ENCODE measurements at places on chromosomes 1 and 21.

- no peak for DNase-seq
Measured at GRCh38 chr1:162873671-162874666, 13.0 kb upstream of the CCDC190 start.

DNA sequence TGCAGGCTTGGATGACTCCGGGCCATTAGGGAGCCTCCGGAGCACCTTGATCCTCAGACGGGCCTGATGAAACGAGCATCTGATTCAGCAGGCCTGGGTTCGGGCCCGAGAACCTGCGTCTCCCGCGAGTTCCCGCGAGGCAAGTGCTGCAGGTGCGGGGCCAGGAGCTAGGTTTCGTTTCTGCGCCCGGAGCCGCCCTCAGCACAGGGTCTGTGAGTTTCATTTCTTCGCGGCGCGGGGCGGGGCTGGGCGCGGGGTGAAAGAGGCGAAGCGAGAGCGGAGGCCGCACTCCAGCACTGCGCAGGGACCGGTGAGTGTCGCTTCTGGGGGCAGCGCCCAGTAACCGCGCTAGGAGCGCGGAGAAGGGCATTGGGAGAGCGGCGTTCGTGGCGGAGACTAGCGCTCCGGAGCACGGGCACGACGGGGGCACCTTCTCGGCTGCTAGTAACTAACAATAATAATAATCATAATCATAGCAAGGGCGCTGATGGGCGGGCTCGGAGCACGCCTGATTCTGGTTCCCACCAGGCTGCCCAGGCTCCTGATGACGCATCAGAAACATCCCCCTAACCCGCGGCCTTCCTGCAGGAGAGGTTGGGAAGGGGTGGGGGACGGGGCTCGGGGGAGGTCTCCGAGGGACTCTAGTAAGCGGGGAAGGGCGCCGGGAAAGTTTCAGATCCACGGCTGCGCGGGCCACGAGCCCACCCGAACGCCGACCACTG lies at the start of gene MX1:
TSS of gene MX1 (plus strand) at position 286 of the 722 bp plus-strand sequence. CDS start 5,832 bp downstream, outside the sequence.
- DNase-seq: peak; percentile 97

GRCh38 chr1:206573762-206574161 lies 38.5 kb downstream of the EIF2D start:
- DNase-seq: no peak

- no peak for DNase-seq
Measured at GRCh38 chr1:96583903-96584302, 137.7 kb upstream of the PTBP2 start.

DNA sequence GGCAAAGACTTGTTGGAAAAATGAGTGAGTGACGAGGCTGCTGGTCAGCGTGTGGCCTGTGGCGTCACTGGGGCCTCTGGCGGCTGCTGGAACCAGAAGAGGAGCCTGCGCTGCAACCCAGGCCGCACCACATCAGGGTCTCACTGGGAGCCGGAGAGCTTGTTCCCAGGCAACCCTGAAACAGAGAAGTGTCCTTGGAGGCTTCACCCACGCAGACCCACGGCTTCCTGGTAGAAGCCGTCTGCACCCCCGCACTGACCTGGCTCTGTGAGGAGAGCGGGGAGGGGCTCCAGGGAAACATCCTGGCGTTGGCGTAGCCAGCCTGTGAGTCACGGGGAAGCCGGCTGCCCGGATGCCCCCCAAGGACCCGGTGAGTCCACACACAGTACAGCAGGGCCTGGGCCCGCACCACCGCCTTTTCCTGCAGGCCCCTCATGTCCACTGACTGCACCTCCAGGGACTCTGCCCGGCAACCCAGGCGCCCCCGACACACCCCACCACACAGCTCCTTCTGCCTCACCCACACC lies 57.4 kb downstream of the COL6A1 start:
- DNase-seq: no peak

- no peak for DNase-seq
Measured at GRCh38 chr1:26684763-26685508, 10.9 kb upstream of the ARID1A start.

DNA sequence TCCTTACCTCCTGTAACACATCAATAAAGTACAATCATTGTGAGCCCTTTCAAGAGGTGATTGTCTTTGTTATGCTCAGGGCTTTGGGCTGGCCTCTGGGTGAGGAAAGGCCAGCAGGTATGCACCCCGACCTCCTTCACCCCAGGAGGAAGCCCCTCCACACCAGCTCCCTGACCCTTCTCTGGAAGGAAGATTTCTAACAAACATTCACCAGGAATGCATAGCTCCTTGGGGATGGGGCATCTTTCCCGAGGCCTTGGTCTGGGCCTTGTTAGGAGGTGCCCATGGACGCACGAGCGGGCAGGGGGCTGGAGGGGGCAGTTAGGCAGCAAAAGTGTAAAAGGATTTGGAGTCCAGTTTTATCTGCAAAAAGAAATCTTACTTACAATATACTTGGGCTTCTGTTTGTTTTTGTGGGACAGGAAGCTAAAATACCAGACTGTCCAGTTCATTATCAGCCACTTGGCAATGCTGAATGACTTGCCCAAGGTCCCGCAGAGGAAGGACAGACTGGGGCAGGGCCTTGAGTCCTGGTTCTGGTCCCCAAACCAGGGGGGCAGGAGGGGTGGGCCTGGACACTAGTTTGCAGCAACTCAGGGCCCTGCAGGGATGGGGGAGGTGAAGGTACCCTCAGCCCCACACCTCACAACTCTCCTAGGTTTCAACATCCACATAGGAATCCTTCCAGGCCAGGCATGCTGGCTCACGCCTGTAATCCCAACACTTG lies 10.1 kb downstream of the ZC3H12A start:
- no peak for DNase-seq

DNA sequence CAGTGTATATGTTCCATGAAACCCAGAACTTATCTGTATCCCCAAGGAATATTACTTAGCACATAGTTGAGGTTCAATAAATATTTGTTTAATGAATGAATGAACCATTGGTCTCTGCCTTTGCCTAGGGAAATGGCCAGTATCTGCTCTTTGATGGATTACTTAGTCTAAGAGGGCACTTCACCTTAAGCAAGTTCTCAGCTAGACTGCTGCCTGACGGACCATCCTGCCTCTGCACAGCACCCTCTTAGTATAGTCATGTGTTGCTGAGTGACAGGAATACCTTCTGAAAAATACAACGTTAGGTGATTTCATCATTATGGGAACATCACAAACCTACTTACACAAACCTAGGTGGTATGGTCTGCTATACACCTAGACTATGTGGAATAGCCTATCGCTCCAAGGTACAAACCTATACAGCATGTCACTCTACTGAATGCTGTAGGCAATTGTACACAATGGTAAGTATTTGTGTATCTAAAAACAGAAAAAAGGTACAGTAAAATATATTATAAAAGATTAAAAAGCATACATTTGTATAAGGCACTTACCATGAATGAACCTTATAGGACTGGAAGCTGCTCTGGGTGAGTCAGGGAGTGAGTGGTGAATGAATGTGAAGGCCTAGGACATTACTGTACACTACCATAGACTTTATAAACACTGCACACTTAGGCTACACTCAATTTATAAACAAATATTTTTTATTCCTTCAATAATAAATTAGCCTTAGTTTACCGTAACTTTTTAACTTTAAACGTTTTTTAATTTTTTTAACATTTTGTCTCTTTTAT lies 83.7 kb upstream of the LRRC8D start:
- DNase-seq: no peak

GRCh38 chr1:206476591-206476990 lies 6.3 kb downstream of the IKBKE start:
- DNase-seq: no peak

DNA sequence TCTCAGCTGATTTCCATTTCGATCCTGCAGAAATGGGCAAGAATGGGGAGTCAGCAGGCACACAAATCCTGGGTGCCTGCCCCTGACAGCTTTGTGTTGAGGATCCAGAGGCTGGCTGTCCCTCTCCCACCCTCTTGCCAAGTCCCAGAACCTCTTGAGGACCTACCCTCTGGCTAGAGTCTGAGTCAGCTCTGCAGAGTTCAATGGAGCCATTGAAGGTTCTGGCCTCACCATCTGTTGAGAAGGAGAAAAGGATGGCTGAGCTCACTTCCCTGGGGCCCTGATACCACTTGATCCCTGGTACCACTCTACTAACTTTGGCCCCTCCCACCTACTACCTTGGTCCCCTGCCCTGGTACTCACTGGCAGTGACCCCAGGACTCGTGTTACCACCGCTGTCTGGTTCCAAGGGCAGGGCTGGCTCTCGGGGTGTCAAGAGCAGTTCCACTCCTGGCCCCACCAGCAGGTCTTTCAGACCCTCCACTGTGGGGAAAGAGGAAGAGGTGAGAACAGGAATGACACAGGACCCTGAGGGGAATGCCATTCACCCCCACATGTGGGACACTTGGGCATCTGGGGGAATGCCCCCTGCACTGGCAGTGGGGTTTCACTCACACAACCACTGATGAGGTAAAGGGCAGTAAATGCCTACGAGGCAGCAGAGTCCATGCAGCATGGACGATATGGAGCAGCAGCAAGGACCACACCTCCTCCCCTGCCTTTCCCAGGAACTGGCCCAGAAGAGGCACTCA lies 10.5 kb downstream of the RXFP4 start:
- no peak for DNase-seq

DNA sequence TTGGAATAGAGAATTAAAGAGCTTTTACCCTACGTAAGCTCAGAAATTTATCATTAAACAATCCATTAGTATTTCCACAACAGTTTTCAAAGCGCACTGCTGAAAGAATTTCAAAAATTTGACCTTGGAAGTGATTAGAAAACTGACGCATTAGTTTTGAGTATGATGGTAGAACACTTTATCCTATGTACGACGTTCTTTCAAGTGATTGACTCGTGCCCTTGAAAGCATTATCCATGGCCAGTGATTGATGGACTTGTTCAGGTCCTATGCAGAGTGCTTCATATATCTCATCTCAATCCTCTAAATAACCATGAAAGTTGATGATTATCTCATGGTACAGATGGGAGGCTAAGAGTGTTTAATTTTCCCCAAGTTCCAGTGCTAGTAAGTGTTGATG lies 697.2 kb downstream of the USP25 start:
- DNase-seq: no peak

DNA sequence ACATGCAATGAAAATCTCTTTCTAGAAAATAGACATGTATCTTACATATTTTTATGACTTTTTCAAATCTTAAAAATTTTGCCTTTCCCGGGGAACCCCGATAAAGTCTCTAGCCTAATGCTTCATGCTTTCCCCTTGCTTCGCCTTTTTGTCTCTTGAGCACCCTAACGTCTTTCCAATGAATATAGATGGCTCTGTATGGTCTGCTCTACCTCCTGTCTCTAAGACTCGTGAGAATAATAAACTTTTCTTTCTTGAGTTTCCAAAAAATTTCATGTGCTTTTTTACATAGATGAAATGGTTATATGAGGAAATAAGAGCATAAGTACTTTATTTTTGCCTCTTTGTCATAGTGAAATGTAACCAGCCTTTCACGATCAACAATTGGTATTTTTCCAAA lies 202.6 kb downstream of the PDE4B start:
- DNase-seq: no peak

DNA sequence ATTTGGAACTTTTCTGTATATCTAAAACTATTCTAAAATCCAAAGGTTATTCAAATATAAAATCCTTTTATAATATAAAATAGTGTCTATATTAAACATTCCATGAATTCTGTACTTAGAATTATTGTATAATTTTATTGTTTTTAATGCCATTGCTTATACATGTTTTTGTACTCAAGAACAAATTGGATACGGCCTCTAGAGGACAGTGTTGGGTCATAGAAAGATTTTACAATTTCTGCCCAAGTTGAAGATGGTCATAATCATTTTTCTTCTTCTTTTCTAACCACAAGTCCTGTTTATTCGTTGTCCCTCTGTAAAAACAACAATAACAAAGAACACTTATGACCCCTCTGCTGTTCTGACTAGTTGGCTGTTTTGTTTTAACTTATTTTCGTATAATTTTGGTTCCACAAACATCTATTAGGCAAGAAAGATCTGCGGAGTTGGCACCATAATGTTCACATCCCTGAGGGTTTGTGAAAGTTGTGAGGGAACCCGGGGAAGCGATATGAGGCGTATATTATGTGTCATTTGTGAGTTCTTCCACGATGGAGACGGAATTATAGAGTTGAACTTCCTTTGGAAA lies 75.7 kb upstream of the KIF26B start:
- no peak for DNase-seq

DNA sequence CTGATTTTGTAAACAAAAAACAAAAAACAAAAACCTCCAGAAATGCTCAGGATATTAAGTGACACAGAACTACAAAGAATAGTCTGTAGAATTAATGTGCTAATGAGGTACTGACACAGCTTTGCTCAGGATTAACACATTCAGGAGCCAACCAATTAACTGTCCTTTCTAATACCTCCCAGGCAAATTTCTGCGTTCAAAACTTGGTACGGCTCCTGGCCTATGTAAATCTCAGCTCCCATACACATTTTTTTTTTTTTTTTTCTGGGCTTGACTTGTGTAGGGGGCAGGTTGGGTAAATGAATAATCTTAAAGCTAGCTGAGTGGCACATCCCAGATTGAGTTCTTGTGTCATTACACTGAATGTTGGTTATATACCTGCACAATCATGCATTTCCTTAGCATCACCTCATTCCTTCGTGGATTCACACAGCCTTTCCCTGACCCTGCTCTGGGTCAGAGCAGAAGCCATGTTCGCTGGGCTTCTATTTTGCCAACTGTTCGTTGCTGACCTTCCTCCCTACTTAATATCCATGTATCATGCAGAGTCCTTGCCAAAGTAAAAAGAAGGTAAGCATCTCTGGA lies 12.6 kb upstream of the IER5 start:
- DNase-seq: no peak

DNA sequence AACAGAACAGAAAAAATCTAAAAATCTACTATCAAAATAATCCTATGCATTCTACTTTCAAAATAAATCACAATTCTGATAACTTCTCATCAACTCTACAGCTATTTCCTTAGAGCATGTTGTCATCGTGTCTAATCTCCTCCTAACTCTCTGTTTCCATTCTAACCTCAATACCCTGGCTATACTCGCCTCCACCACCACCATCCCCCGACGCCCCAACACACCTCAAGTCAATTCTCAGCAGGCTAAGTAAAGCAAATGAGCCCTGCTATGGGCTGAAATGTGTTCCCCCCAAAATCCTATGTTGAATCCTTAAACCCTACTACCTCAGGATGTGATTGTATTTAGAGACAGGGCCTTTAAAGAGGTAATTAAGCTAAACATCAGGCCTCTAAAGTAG lies 34.6 kb downstream of the NRDC start:
- no peak for DNase-seq

DNA sequence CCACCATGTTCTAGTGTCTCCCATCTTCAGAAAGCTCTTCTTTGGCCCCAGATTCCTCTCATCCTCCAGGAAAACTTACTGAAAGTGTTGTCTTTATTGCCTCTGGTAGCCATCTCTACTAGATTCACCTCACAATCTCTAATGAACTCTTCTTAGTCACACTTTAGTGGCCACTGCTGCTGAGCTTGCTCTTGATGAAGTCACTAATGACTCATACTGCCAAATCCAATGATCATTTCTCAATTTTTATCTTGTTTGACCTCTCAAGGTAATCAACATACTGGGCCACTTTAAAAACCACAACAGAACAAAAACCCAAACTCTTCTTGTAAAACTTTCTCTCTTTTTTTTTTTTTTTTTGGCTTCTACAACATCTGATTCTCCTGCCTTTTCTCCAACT lies 196.4 kb downstream of the LHX8 start:
- DNase-seq: no peak

Measured in activated naive CD8-positive, alpha-beta T cell treated with anti-CD3 and anti-CD28 coated beads, Interleukin-2, amount 10 ng/mL, durations not matched to agents 7 days and 5 days (primary cell).